ENCODE measurements at places on chromosomes 4 and X.

DNA sequence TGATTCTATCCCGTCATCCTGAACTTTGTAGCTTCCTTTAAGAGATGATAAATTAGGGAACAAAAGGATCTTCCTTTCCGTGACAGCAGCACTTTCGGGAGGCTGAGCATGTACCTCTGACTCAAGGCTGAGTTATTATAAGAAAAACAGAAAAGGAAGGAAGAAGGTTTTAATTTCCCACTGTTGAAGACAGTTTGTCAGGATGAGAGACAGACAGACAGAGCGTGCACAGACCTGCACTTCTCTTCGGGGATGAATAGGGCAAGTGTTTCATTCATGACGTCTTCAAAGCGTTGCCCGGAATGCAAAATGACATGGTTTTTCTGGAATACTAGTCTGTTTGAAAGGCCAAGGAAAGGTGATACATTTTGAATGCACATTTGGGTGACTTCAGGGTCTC is 405.3 kb upstream of the FAT1 start:
- DNase-seq = peak; percentile 26

DNA sequence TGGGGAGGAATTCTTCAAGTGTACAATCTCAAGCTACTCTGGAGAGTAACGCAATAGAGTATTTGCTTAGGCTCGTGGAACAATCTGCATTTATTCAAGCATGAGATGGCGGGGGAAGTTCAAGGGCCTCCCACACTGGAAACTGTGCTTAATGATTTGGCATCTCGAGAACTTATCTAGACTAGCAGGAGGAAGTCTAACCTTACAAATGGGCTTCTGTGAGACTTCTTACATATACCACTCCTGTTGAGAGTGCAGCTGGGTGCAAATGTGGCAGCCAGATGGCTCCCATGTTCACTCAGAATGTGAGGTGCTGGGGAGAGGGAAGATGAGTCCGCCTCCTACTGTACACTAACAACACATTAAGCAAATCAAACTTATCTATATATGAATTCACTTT is 29.3 kb upstream of the PTPN13 start:
- no peak for DNase-seq

- DNase-seq = no peak
These were observed 36.7 kb downstream of the SMPX start for GRCh38 chrX:21721195-21721594.

GRCh38 chrX:139078761-139079280 is 367.3 kb upstream of the FGF13 start:
- no peak for DNase-seq

DNA sequence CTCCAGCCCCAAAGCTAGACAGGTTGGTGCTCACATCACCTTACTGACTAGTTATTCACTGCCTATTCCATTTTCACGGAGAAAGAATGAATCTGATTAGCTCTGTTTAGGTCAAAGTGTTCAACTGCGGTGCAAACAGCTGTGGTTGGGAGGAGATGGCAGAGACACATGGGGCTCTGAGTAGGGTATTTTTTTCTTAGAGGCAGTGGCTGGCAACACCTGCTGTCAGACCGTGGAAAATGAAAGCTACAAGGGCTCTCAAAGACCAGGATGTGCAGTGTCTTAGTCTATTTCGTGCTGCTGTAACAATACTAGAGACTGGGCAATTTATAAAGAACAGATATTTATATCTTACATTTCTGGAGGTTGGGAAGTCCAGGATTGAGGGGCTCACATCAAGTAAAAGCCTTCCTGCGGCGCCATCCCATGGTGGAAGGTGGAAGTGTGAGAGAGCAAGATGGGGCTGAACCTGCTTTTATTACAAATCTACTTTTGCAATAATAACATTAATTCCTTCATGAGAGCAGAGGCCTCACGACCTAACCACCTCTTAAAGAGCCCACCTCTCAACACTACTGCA is 10.6 kb downstream of the NYX start:
- no peak for DNase-seq

DNA sequence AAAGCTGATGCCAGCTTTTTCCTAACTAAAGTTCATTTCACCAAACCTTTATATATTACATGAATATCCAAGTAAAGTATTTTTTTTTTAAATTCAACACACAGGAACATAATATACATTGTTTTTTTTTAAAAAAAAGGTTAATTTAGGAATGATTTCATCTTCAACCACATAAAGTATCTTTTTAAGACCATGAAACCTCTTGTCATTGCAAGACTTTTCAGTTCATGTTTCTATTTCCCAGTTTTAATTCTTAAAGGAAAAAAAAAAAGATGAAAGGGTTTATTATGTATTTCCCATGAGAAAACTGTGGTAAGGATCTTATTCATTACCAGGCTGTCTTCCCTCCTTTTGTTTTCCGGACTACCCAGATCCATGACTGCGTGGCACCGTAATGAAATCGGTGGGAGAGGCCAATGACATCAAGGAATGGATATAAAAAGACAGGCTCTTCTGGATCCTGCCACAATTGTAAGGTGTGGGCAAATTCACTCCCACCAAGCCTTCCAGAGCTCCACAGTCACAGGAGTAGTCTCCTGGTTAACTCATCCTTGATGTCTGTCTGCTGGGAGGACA is 84.7 kb upstream of the CBR4 start:
- no peak for DNase-seq

DNA sequence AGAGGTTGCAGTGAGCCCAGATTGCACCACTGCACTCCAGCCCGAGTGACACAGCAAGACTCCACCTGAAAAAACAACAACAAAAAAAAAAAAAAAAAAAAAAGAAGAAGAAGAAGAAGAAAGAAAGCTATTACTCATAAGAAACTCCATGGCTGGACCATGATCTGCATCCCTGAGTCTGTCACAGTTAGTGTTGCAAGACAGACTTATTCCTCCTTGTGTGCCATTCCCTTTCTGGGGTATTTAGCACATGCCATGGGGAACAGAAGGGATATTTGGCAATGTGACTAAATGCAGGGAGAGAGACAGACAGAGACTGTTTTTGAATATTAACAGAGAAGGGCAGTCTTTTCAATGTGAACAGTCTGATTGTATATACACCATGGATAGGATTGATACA is 16.7 kb upstream of the PDS5A start:
- no peak for DNase-seq

DNA sequence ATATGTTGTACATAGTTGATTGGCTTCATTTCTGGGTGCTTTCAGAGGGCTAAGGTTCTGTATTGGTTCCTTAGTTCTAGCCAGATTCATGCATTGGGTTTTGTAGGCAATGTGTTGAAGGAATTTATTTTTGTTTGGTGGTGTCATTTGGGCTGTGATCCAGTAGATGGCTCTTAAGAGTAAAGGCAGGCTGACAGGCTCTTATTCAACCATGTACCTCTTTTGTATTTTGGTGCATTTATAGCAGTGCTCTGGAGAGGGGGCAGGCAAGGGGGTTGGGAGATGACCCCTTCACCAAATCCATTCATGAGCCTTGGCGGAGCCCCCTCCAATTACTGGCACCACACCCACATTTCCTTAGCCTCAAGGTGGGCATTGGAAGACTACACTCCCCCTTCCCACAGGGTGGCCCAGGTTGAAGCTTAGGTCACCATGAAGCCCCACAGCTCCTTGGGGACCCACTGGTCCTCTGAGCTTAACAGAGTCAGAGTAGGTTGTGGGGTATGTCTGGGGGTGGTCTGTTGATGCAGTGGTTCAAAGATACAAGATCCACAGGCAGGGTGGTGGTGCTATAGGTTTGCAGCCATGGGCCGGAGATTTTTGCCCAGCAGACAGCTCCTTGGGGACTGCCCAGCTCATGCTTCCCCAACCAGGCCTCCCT is 143.0 kb upstream of the GNPDA2 start:
- no peak for DNase-seq

DNA sequence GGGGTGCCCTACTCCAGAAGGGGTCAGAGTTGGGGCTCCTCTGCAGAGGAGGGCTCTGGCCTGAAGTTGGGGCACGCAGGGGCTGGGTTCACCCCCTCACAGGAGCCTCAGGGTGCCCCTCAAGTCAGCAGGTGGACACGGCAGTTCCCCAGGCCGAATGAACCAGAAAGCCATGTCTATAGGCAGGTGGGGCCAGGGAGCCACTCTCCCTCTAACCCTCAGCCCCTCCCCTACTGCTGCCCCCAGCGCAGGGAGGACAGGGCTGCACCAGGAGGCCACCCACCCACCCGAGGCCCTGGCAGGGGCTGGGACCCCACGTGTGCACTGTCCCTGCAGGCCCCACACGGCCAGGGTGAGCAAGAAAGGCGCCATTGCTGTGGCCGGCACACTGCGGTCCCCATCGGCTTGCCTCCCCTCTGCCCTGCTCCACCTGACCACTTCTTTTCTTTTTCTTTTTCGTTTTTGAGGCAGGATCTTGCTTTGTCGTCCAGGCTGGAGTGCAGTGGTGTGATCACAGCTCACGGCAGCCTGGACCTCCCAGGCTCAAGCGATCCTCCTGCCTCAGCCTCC is 83.8 kb downstream of the FAM53A start:
- no peak for DNase-seq

GRCh38 chrX:129649268-129650182 is 5.2 kb downstream of the APLN start:
- DNase-seq = peak; percentile 28

DNA sequence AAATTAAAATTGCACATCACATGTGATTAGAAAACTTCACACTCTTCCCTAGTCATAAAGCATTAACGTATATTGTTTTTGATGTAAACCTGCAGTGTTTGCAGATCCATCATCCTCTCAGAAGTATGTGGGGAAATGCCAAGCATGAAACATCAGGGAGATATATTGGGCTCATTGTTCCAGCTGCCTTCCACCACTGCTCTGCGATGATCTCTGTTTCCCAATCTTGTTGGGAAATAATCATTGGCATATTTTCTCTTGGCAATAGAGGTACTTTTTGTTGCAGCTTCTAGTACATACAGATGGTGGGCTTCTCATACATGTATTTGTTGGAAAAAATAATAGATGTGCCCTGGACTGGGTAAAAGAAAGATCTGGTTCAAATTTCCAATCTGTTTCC is 466.3 kb upstream of the HS3ST1 start:
- DNase-seq = no peak

DNA sequence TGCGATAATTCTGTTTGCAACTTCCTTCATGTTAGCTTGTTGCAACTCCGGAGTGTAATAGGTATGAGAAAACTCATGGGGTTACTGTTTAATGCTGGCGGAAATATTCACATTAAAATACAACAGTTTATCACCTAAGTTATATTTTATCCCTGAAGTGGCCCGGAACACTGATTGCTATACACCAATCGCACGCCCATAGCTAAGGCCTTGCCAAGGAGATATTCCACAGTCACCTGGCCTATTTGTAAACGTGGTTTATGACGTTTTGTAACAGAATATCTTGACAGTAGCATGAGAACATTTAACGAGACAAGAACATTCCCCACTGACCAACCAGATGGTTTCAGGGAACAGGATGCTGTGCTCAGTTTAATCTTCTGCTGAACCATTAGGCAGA is 23.2 kb upstream of the FAM90A26 start:
- no peak for DNase-seq

DNA sequence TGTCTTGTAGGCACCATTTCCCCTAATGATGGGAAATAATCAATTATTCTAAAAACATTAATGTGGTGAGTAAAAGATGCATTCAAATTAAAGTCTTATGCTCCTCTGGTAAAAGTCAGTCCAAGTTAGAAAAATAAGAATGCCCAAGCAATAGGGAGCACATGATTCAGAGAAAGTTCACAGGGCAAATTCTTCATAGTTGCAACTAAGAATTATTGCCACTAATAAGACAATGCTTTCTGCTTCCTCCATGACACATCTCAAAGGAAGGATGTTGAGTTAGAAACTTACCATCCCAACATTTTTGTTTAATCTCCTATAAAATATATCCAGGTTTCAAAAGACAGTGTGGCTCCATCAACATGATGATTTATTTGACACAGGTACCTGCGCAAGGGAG is 26.3 kb downstream of the PHOX2B start:
- no peak for DNase-seq

DNA sequence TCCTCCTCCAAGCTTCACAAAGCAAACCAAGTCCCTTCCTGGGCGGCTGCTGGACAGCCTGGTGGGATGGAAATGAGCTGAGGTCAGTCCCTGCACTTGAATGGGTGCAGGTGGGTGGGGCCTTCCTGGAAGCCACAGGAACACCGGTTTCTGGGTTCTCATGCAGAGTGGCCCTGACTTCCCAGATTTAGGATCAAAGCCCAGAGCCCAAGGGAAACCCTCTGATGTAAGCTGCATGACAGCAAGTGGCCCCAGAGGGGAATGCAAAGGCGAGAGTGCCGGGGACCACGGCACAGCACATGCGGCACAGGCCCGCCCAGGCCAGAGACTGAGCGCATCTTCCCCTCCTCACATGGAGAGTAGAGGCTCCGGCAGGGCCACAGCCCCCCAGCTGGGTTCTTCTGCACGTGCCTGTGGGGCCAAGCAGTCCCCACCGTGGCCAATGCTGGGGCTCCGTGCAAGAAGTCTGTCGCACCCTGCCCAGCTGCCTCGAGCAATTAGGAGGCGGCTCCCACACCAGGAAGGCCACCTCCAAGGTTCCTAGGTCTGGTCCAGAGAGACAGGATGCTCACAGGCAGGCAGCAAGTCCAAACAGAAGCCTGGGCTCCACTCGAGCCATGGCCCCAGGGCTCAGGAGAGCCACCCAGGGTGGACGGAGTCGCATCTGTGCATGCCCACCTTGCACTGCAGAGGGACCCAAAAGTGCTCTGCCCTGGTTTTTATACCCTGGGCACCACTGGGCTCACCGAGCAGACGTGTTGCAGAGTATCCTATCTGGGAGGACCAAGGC is 83.0 kb downstream of the HTRA3 start:
- no peak for DNase-seq

GRCh38 chrX:18410038-18410437 is 15.4 kb upstream of the CDKL5 start:
- no peak for DNase-seq

DNA sequence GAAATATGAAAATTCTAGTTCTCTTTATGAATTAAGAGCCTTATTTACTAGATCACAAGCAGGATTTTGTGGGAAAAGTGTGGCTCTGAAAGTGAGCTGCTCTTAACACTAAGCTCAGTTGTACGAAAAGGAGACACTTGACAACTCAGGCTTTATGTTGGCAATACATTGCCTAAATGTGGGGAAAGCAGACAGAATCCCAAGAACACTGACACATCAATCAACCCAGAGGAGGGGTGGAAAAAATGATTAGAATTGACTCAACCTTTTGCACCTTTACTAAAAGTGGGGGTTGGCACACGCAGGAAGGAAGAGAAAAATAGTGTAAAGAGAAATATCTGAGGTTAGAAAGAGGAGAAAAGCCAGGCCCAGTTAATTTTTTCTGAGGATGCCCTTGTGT is 61.6 kb downstream of the CHST7 start:
- DNase-seq = no peak

- peak; percentile 77 for DNase-seq
These were observed 100.2 kb downstream of the LNX1 start for GRCh38 chr4:53490965-53491622.

DNA sequence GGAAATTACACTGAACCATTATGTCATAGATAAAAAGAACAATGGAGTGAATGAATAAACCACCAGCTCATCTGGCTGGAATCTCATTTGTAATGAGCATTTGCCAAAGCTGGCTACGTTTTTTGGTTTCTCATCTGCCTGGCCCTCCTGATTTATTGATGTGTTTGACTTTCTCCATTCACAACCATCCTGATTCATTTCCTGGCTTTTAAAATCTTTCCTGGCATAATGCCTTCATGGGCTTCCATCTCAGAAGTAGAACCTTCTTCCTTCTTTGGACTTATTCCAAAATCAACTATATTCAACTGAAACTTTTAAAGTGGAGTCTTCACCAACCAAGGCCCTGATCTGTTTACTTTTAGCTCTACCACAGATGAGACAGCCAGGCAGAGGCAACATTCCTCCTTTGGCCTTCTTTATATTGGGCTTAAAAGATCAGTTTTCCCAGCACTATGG is 36.0 kb upstream of the ARSJ start:
- DNase-seq = peak; percentile 88
